ENCODE measurements at places on chromosomes 2 and 18. TPM values are rescaled to one million over a fixed set of nuclear protein-coding genes. Genes with fewer than 3 reads are reported as not detected.

The TXNDC2 gene
- polyA plus RNA-seq: not detected

The PPM1B gene
- polyA plus RNA-seq: 15.3 TPM

The TRIB2 gene
- polyA plus RNA-seq: 173 TPM

The RGPD4 gene
- not detected for polyA plus RNA-seq

The TSPYL6 gene
- not detected for polyA plus RNA-seq

The SPATA3 gene
- polyA plus RNA-seq: not detected

The LONRF2 gene
- not detected for polyA plus RNA-seq

The PLCD4 gene
- polyA plus RNA-seq: 0.25 TPM

The CCDC121 gene
- polyA plus RNA-seq: 0.65 TPM

The SCYGR4 gene
- not detected for polyA plus RNA-seq

The GNLY gene
- polyA plus RNA-seq: 18.1 TPM

The CIB4 gene
- polyA plus RNA-seq: not detected

The DAPL1 gene
- not detected for polyA plus RNA-seq

The UGT1A10 gene
- not detected for polyA plus RNA-seq

The EN1 gene
- polyA plus RNA-seq: not detected

The SPP2 gene
- not detected for polyA plus RNA-seq

The STPG4 gene
- 0.31 TPM for polyA plus RNA-seq

The MTCL1 gene
- 2.7 TPM for polyA plus RNA-seq

The COL4A4 gene
- polyA plus RNA-seq: 3.5 TPM

The ZNF385B gene
- polyA plus RNA-seq: not detected

The CROCC2 gene
- polyA plus RNA-seq: not detected

The EFHD1 gene
- not detected for polyA plus RNA-seq

The CAPN14 gene
- polyA plus RNA-seq: 2.2 TPM

The MRPS5 gene
- 43.6 TPM for polyA plus RNA-seq

The KLHL14 gene
- polyA plus RNA-seq: 18.5 TPM

The RTKN gene
- 5.1 TPM for polyA plus RNA-seq

The SAG gene
- 0.04 TPM for polyA plus RNA-seq

The SEPTIN10 gene
- polyA plus RNA-seq: 0.56 TPM

The CNOT11 gene
- 37.6 TPM for polyA plus RNA-seq

The HOXD12 gene
- polyA plus RNA-seq: not detected

The CTNNA2 gene
- polyA plus RNA-seq: not detected

The ATOH8 gene
- polyA plus RNA-seq: not detected

The EPC2 gene
- polyA plus RNA-seq: 33.3 TPM

The ITGA4 gene
- 102 TPM for polyA plus RNA-seq

The FBXO15 gene
- polyA plus RNA-seq: 1.6 TPM

The TCF23 gene
- not detected for polyA plus RNA-seq

The PSMA8 gene
- polyA plus RNA-seq: 0.39 TPM

The PCARE gene
- polyA plus RNA-seq: not detected

The DSG2 gene
- polyA plus RNA-seq: not detected

The FAM110C gene
- polyA plus RNA-seq: not detected

The CPO gene
- not detected for polyA plus RNA-seq

The REG1B gene
- not detected for polyA plus RNA-seq

The PID1 gene
- polyA plus RNA-seq: 0.10 TPM

The ZDBF2 gene
- polyA plus RNA-seq: 1.8 TPM

The INHBB gene
- polyA plus RNA-seq: 0.03 TPM

The ADRA2B gene
- 0.46 TPM for polyA plus RNA-seq
